Pulmonary artery endothelial cell (primary cell): ENCODE measurements at places on chromosomes 3 and 15. TPM values are rescaled to one million over a fixed set of nuclear protein-coding genes. Genes with fewer than 3 reads are reported as not detected.

The AMT gene
- 0.33 and 0.53 TPM in 2 replicates for total RNA-seq

The SLC2A2 gene
- not detected in 2 replicates for total RNA-seq

DNA sequence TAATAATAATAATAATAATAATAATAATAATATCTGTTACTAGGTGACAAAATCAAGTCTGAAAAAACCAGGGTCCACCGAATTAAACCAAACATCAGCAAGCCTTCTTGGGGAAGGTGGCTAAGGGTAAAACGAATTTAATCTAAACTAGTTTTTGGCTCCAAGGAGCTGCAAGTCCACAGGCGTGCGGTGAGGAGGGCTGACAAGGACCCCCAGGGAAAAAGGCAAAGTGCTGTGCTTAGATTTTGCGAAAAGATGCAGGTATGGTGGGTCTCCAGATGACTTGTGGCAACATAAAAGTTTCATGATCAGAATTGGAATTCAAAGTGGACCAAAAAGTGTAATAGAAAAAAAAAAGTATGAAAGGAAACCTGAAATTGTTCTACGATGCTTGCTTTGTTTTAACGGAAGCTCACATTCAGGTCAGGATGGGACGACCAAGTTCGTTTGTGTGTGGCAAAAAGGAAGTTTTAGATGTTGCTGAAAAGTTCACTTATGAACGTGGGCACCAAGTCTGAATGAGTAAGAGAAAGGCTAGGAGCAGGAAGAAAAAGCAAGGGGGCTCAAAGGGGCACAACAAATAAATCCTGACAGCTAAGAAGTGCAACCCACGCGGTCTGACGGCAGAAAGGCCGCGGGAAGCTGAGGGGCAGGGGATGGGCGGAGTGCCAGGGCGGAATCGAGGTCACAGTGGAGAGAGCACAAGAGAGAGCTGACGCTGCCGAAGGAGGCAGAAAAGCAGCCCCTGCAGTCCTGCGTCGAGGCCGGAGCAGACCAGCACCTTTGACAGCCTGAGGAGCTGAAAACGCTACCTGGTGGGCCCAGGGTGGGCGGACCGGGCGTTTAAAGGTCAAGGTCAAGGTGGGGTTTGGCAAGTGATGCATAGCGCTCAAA is 1.1 kb downstream of the WDR82 start:
- peak; percentile 43 for DNase-seq

- DNase-seq, result no peak
Observed at GRCh38 chr15:74243431-74243830, 7.3 kb downstream of the CCDC33 start.

- no peak for DNase-seq
Observed at GRCh38 chr3:151168269-151169094, 34.5 kb downstream of the GPR171 start.

DNA sequence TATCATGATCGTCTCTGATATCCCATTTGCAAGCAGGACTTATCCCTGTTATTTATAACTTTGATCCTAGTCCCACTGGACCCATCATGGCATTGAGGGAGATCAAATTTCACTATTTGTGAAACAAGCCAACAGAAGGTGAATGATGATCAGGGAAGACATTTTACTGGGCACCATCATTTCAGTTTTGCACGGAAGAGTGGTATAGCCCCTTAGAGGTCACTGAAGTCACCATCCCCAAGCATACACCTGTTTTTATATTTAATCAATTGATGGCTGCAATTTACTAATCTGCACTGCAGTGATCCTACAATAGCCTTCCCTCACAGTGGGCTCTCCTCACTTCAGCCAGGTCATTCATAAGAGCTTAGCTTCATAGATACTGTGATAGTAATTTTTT is 132.4 kb downstream of the FHIT start:
- no peak for DNase-seq
